ENCODE measurements at places on chromosomes 12 and 14.

- no peak for DNase-seq
Measured at GRCh38 chr14:91902336-91902735, 35.0 kb upstream of the TC2N start.

- no peak for DNase-seq
Measured at GRCh38 chr12:97283297-97283696, 179.3 kb upstream of the RMST start.

- DNase-seq: no peak
Measured at GRCh38 chr14:33377596-33378390, 439.1 kb downstream of the NPAS3 start.

GRCh38 chr12:45880533-45880932 lies 109.8 kb downstream of the SCAF11 start:
- DNase-seq: no peak

DNA sequence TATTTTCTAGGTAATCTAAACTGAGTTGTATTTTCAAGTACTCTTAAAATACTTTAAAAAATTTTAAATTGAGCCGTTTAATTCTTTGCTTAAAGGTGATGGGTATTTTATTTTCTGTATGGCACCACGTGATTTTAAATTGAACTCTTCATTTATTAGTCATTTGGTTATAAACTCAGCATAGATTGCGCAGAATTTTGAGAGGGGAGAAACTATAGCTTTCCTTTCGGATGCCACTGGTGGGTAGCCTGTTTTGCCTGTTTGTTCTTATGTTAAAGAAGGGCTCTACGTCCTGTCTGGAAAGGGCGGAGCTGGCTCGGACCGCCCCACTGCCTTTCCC lies 411 bp upstream of the STYX start:
- no peak for DNase-seq

Measured in AG04449 (cell line).